ENCODE measurements at places on chromosomes 7 and 10.

GRCh38 chr10:55782181-55782580 is 578.9 kb downstream of the ZWINT start:
- no peak for DNase-seq

DNA sequence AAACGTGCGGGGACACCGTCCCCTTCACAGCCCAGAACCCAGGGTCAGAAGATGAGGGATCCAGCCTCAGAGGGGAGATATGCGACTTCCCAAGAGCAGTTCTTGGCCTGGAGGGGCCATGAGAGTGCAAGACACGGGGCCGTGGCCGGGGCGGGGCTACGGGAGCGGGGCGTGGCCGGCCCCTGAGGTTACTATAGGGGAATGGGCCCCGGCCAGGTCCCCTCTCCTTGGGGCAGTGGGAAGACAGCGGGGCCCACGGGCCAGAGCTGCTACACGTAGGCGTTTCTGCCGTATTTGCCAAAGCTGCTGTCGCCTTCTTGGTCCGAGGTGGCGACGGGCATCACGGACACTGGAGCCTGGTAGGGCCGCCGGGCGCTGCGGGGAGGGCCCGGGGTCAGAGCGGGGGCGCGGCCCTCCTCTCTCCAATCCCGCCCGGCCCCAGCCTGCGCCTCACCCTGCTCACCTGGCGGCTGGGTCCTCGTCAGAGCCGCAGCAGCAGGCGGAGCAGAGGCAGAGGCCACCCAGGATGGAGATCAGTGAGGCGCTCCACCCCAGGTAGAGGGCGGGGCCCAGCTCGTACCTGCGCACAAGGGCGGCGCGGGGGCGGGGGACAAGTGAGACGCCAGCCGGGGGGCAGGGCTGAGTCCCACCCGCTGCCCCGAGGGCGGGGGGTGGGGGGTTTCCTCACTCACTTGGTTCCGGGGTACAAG is 5.3 kb downstream of the CLDN15 start:
- no peak for DNase-seq

DNA sequence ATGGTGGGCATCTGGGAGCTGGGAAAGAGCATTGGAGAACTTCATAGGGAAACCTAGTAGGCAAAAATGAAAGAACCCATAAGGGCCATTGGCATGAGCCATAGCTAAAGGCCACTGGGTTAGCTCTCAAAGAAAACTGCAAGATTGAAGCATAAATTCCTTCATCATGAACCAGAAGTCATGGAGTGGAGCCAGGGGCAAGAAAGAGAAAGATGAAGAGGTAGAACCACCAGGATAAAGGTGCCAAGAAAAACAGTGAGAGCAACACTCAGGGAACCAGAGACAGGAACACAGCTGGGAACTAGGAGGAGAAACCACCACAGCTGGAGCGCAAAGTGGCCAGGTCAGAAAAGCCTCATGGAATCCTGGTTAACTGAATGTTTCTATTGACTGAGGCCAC is 11.5 kb upstream of the SGMS1 start:
- DNase-seq = no peak

GRCh38 chr7:1747004-1747801 is 77.1 kb downstream of the ELFN1 start:
- no peak for DNase-seq

- peak; percentile 73 for DNase-seq
These were observed 89.3 kb upstream of the PRKCQ start for GRCh38 chr10:6669269-6669859.

DNA sequence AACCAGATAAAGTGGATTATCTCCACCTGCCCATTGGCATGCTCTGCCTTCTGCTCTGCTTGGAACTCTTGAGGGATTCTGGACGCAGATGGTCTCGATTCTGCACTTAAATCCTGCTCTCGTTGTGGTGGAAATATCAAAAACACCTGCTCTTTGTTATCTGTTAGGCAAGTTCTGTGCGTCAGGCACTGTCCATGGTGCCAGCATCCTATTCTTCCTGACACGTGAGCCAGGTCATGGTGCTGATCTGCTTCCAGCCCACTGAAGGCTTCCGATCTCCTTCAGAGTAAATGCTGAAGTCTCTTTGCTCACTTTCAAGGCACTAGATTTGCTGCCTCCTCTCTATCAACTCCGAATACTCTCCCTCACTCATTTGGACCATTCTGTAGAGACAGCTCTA is 505.6 kb downstream of the HTR7 start:
- DNase-seq = peak; percentile 14

DNA sequence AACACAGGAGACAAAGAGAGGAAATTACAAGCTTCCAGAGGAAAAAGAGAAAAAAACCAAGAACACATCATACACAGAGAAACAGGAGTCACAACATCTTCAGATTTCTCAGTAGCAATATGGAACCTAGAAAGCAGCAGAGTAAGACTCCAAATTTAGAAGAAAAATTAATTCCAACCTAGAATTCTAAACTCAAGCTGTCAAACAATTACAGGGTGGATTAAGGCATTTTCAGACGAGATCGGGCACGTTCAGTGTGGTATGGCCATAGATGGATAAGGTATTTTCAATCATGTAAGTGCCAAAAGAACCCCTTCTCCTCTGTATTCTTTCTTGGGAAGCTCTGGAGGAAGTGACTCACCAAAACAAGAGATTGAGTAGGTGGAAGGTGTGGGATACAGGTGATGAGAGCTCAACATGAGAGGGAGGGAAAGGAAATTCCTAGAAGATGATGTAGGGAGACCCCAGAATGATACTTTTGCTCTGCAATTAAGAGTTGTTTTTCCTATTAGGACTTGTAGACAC is 51.6 kb downstream of the FAM204A start:
- DNase-seq = no peak

- DNase-seq = no peak
These were observed 675.4 kb upstream of the FOXK1 start for GRCh38 chr7:4006687-4007086.

DNA sequence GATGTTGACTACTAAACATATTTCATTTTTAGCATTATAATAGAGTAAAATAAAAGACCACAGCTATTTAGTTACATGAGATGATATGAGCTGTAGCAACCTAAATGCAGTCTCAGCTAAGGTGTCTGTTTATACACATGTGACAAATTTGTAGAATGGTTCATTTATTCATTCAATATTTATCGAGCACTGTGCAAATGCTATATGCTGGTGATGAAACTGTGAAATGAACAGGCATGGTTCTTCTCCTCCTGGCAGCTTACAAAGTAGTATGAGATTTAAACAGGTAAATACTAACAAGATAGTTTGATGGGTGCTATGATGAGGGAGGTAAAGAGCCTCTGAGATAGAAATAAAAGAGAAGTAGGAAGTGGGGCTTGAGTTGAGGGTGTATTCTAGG is 60.8 kb downstream of the LRGUK start:
- no peak for DNase-seq

- DNase-seq = no peak
These were observed 20.0 kb upstream of the ARPC1A start for GRCh38 chr7:99305473-99306260.

DNA sequence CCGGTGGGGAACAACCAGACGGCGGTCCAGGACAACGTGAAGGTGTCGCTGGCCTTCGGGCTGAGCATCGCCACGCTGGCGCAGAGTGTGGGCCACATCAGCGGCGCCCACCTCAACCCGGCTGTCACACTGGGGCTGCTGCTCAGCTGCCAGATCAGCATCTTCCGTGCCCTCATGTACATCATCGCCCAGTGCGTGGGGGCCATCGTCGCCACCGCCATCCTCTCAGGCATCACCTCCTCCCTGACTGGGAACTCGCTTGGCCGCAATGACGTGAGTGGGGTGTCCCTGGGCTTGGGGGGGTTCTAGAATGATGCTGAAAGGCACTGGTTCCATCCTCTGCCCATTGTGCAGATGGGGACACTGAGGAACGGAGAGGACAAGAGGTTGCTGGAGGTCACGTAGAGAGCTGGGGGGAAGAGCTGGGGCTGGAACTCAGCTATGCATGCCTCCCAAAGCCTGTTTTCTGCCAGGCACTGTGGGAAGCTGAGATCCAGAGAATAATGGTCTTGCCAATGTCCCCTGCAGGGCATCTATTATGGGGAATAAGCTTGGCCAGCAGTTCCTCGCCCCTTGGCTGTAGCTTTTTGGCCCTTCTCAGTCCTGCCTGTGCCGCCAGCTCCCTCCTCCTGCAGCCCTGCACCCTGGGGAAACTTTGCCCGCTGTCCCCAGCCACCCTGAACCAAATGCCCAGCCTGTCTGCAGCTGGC is 523 bp downstream of the AQP1 start:
- no peak for DNase-seq

DNA sequence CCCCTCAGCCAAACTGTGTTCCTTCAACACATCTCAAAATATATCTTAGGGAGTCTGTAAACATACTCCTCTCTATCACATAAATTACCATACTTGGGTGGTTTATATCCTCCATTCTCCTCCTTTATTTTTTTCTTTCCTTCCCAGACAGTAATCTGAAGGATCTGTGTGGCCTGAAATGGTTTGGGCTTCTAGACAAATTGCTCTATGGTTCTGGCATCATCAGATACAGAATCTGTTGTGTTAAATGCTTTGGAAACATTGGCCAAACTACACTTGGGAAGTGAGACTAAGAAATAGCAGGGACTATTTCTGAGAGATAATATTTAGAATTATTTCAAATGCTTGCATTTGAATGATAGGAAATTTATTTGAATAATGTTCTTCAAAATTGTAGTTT is 353.0 kb upstream of the KCND2 start:
- DNase-seq = no peak

- no peak for DNase-seq
These were observed 6.1 kb downstream of the RELN start for GRCh38 chr7:103983201-103983977.

GRCh38 chr10:14163377-14164086 is 167.2 kb downstream of the FRMD4A start:
- no peak for DNase-seq

- peak; percentile 82 for DNase-seq
These were observed 316.5 kb downstream of the ADARB2 start for GRCh38 chr10:1420661-1421362.

Measured in cardiac muscle cell (in vitro differentiated cells and primary cell).